ENCODE measurements at places on chromosomes 3 and 15.

DNA sequence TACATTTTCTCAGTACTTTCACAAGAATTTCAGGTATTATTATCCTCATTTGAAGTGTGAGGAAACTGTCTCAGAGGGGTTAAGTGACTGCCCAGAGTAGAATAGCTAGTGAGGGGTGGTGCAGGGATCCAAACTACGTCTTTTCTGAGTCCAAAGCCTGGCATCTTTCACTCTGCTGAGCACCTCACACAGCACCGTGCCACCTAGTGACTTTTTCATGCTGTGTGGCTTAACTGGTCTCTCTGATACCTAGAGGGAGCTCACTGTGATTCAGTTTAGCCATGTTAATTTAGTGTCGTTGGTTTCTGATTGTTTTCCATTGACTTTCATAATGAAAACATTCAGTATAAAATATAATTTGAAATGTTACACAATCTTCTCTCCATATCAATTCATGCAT, 91.4 kb upstream of the NLGN1 start:
- DNase-seq, result no peak

GRCh38 chr15:38622304-38622703, 57.7 kb upstream of the RASGRP1 start:
- DNase-seq, result no peak

GRCh38 chr3:178476886-178477285, 59.4 kb upstream of the KCNMB2 start:
- no peak for DNase-seq

GRCh38 chr3:194279701-194280360, 71.3 kb downstream of the CPN2 start:
- no peak for DNase-seq

GRCh38 chr3:30970183-30970582, 75.7 kb upstream of the GADL1 start:
- no peak for DNase-seq

DNA sequence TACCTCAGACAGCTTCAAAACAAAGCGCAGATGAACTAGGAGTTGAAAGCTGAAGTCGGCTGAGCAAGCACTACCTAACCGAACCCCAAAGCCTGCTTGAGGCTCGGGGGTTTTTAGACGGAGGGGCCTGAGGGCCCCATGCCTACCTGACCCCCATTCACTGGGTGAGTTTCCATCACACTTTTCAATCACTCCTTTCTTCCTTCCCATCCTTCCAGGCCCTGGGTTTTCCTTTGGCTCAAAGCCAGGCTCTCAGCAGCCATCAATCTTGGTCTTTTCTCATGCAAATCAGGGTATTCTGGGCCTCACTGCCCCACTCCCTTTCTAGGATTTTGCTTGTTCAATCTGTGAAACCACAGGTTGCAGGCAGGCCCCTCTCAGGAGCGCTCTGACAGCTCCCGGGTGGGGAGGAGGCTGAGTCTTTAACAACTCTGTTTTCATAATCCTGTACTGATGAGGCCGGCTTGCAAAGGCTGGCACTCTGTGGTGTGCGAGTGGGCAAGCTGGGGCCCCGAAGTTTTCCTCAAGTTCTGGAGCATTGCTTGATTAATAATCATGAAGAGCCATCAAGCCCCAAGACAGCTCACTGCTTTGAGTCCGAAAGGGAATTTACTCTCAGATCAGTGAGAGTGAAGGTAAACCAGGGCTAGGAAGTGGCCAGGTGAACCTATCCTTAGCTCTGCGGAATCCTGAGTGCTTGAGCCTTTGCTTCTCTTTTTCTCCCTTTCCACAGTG, 97.6 kb downstream of the FRMD4B start:
- DNase-seq, result peak; percentile 34

- no peak for DNase-seq
These were observed 27.9 kb downstream of the FEM1B start for GRCh38 chr15:68305420-68305871.

DNA sequence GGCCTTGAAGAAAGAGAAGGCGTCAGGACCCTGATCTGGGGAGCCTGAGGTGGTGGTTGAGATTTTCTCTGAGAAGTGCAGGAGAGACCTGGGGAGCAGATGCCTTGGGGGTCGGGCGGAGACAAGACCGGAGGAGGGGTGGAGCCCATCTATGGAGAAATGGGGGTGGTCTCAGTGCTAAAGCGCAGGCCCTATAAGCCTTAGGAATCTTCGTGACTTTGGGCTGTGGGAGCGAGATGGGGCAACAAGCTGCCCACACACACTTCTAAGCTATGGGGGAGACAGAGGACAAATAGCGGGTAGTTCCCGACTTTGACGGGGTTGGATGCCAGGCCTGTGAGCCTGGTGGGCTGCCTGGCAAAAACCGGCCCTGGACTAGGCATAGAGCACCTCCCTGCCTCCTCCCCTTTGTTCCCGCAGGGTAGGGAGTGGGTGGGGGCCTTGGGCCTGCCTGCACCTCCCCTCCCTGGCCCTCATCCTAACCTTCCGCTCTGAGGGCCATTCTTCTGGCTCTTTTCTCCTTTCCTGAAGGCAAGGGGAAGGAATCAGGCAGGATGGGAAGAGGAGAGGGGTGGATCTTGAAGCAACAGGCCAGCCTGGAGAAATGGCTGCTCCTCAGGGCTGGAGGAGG, 880 bp downstream of the NISCH start:
- DNase-seq, result no peak

DNA sequence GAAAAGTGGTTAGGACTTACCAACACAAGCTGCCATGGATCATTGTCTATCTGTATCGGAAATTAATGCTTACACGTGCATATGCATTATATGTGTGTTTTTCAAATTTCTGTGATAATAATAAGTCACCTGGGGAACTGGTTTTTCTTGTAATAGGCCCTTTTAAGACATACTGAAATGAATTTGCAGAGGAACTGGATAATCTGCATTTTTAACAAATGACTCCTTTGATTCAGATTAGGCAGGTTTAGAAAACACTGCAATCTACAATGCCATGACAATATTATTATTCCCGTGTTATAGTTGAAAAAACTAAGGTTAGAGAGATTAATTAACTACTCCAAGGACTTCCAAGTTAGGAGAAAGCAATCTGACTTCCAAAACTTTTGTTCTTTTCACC, 23.4 kb downstream of the STRIT1 start:
- DNase-seq, result no peak

GRCh38 chr3:30012941-30013543, 593.4 kb upstream of the TGFBR2 start:
- peak; percentile 18 for DNase-seq

DNA sequence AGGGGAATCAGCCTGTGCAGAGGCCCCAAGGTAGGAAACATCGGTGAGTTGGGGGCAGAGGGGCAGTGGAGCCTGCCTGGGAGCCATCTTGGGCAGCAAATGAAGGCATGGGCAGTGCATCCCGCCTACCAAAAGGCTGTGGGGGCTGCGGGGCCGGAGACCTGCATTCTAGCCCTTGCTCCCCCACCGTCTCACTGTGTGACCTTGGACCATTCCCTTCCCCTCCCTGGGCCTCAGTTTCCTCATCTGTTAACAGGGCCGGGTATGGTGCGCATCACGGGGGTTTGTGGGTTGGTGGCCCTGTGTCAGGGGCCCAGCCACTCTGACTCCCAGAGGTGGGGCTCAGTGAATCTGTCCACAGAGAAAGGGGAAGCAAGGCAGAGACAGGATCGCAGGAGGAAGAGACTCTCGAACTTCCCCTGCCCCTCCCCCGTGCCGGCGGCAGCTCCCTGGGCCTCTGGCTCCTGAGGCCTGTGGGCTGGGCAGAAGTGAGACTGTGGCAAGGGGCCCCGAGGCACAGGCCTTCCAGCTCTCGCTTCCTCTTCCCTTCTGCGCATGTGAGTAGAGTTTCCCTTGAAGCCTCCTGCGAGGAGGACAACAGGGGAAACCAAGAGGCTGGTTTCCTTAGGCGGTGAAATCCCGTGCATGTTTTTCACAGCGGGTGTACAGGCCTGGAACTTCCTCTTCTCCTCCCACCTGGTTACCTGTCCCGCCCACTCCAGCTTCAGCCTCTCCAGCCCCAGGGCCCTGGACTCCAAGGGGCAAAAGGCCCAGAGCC, 42.9 kb downstream of the IDH2 start:
- peak; percentile 88 for DNase-seq

- DNase-seq, result no peak
These were observed 21.3 kb downstream of the KLHL6 start for GRCh38 chr3:183534249-183534648.

GRCh38 chr3:72317491-72317890, 530.8 kb downstream of the SHQ1 start:
- no peak for DNase-seq

- no peak for DNase-seq
These were observed 45.0 kb downstream of the MGLL start for GRCh38 chr3:127777332-127777731.

GRCh38 chr15:32682569-32682968, 35.2 kb upstream of the GREM1 start:
- DNase-seq, result no peak

GRCh38 chr15:93028111-93028631, 60.8 kb downstream of the RGMA start:
- DNase-seq, result peak; percentile 15

DNA sequence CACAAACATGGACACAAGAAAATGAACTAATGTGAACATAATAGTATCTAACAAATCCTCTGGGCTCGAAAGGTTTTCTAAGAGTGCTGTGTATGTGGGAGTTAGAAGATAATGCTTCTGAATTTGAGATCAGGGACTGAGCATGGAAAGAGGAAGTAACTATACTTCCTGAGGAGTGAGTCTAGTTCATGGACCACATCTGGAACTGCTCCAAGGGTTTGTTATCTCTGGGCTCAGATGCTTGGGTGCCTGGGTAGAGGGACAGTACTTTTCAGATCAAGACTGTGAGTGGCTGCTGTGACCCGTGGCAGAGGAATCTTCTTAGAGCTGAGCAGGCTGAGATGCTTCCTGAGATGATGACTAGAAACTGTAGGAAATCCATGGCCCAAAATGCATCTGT, 28.5 kb downstream of the TBC1D23 start:
- no peak for DNase-seq

DNA sequence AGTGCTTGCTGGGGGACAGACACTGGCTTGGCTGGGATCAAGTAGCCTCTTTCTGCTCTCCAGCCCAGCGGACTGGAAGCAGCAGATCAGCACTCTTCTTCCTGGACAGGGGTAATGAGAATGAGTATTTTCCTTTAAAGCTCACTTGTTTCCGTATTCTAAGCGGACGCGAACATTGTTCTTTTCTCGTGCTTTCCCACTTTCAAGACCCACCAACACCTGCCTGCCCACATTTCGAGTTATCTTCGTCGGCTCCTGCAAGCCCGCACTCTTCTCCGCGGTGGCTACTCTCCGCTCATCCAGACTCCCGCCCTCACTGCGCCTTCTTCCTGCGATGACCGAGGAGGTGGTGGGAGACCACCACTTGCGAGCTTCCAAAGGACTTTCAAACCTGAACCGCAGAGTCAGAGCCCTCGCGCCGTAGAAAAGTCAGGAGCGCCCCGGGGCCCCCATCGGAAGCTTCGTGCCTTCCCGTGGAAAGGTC, 1.6 kb upstream of the PPM1L start:
- DNase-seq, result no peak

DNA sequence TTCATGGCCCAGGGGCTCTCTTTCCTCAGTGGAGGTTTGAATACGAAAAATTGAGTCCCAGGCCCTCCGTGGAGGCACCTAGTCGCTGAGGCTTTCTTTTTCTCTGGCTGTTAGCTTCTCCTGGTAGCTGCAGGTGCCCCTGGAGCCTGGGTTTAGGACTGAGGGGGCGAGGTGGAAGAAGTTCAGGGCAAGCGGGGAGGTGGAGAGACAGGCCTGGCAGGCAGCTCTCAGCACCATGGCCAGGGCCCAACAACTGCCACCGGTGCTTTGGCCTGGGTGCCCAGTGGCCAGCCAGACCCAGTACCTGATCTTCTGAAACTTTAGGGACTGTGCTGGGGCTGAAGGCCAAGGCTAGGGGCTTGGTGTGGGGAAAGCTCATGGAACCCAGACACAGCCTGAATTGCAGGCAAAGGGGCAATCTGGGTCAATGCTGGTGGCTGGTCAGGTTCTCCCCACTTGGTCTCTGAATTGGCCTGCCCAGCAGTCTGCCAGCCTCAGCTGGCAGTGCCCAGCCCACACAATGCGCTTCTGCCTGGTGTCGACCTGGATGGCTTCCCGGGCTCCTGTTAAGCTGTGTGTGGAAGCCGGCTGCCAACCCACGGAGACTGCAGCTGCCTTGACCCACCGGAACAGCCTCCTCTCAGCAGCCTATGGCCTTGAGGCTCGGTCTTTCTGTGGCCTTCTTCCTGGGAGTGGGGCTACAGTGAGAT, 30.3 kb upstream of the POLG start:
- no peak for DNase-seq

DNA sequence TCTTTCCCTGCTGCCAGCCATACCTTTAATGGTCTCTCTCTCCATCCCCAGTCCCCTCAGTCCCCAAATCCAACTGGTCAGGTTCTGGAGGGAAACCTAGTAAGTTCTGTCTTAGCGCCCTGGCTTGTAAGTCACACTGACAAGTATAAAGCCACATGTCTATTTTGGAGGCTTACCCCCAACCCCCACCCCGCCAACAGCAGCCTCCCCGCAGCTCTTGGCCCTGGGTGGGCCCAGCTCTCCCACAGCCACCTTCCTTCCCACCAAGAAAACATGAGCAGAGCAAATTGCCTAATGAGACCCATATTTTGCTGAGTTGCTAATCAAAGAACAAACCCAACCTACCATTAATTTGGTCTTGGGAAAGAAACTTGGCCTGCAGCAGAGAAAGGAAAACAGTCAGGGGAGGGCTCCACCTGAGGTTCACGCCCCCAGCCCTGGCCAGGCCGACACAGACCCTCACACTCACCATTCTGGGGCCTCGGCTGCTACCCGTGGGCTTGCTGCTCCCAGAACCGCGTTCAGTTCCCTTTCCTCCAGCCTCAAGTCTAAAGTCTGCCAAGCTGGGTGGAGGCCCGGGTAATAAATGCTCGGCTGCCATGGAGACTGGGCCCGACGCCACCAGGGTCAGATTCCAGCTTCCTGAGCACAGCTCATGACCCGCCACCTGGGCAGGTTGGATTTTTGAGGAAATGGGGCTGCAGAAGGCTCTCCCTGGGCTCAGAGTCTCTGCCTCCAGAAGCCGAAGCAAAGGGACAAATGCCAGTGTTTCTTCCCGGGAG, at the start of gene CALML4:
CALML4 (minus strand) TSS at position 557 of the 782 bp plus-strand sequence; CDS start at position 472, 85 bp downstream.
- DNase-seq, result no peak

- DNase-seq, result no peak
These were observed 29.9 kb upstream of the PFN2 start for GRCh38 chr3:150000641-150001040.

- DNase-seq, result no peak
These were observed 41.9 kb upstream of the SLC41A3 start for GRCh38 chr3:126125781-126126251.

DNA sequence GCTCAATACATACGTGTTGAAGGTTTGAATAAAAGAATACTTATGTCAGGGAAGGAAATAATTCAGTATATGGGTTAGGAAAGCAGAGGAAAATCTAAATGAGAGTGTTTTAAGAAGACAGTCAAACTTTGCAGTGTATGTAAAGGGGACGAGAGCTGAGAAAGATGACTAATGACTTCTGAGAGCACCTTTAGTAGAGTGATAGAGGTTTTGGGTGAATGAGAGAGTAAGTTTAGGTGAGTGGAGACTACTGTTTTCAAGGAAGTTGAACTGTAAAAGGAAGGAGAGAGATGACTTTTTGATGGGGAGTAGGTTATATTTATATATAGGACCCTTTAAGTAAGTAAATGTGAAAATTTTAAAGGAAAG, 9.4 kb downstream of the TBC1D23 start:
- DNase-seq, result no peak

- DNase-seq, result no peak
These were observed 6.4 kb upstream of the SLC51B start for GRCh38 chr15:65038836-65039235.

All from GM10248 (cell line).